ENCODE measurements at places on chromosomes 7 and 10.

- no peak for DNase-seq
These were observed 596.0 kb upstream of the MGMT start for GRCh38 chr10:128870830-128871597.

DNA sequence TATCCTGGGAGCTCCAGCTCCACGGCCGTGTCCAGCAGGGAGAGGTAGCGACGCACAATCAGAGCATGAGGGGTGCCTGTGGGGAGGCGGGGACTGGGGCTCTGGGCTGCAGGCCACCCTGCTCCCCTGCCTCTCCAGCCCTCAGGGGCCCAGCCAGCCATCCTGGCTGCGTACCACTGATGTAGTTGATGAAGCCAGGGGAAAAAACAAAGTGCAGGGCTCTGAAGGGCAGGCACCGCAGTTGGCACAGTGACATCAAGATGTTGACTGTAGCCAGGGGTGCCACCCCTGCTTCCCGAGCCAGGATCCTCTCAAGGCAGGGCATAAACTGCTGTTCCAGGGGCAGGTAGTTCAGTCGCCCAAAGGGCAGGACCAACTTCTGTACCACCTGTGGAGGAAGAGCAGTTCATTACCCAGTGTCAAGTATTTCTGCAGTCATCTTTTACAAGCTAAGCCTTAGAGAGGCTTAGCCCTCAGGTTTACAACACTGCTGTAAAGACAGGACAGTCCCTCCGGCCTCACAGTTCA lies 2.8 kb downstream of the FASTK start:
- no peak for DNase-seq

DNA sequence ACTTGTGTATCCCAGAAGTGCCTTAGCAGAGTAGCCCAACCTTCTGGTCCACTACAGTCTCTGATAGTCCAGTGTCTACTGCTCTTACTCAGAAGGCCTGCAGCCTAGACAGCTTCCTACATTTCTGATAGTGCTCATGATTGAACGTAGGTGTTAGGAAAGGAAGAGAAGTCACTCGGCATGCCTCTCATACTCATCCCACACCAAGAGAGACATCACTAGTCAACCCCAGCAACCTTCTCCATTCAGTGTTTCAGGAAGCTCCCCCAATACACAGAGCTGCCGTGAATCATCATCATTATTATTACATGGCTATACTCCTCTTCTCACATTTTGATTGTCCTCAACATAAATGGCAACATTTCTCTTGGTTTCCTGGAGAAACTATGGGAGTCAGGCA lies 166.4 kb downstream of the COBL start:
- DNase-seq = no peak

- no peak for DNase-seq
These were observed 10.3 kb downstream of the OR2A14 start for GRCh38 chr7:144133307-144133706.

DNA sequence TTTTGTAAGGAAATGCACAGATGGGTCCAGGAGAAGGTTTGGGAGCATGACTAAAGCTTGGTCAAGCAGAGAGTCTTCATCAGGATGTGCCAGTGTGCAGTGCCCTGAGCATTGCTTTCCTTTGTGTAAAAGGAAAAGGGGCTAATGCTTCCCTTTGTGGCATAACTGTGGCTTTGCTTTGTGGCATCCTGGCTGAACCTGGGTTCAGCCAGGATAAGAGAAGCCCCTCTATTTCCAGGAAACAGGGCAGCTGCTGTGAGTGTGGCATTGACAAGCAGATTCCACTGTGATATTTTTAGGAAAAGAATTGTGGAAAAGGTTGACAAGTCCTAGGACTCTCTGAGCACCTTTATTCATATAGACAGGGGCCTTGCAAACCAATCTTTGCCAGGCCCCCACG lies 193.4 kb upstream of the CXCL12 start:
- DNase-seq = no peak

GRCh38 chr7:34453150-34453549 lies 204.9 kb upstream of the NPSR1 start:
- no peak for DNase-seq

GRCh38 chr10:71081912-71082311 lies 130.5 kb upstream of the UNC5B start:
- DNase-seq = no peak

DNA sequence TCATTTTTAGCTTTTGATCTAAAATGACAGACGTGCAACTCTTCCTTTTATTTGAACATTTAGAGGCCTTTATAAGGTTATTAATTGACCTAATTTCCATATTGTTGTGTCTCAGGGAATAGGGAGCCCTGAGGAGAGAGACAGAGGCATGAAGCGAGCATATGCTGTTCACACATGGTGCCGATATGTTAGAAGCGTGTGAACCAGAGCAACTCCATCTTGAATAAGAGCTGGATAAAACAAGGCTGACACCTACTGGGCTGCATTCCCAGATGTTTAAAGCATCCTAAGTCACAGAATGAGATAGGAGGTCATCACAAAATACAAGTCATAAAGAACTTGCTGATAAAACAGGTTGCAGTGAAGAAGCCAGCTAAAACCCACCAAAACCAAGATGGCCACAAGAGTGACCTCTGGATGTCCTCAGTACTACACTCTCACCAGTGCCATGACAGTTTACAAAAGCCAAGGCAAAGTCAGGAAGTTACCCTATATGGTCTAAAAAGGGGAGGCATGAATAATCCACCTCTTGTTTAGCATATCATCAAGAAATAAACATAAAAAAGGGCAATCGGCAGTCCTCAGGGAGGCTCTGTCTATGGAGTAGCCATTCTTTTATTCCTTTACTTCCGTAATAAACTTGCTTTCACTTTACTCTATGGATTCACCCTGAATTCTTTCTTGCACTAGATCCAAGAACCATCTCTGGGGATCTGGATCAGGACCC lies 80.1 kb downstream of the SEC61G start:
- DNase-seq = no peak

- DNase-seq = no peak
These were observed 224.3 kb upstream of the IGFBP3 start for GRCh38 chr7:46145412-46145811.

DNA sequence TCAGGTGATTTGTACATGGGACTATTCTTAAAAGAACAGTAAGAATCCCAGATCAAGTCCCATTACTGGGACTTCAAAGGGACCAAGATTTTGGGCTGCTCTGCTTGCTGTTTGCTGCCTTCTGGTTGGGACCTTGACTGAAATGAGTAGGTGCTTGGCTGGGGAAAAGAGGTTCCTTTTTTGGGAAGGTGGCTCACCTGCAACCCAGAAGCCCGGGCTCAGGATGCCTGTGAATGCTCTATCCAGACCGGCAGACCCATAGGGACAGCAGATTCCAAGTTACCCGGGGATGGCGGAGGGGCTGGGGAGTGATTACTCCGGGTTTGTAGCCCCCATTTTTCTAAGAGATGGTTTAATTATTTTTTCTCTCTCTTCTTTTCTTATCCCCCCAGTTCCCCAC lies 104.0 kb downstream of the CPXM2 start:
- no peak for DNase-seq

- no peak for DNase-seq
These were observed 217.2 kb downstream of the RELN start for GRCh38 chr7:103772171-103772773.
